ENCODE measurements at places on chromosomes 7 and 10.
A peak's percentile ranks its signal among the peaks of the same experiment; 100 is the strongest.

DNA sequence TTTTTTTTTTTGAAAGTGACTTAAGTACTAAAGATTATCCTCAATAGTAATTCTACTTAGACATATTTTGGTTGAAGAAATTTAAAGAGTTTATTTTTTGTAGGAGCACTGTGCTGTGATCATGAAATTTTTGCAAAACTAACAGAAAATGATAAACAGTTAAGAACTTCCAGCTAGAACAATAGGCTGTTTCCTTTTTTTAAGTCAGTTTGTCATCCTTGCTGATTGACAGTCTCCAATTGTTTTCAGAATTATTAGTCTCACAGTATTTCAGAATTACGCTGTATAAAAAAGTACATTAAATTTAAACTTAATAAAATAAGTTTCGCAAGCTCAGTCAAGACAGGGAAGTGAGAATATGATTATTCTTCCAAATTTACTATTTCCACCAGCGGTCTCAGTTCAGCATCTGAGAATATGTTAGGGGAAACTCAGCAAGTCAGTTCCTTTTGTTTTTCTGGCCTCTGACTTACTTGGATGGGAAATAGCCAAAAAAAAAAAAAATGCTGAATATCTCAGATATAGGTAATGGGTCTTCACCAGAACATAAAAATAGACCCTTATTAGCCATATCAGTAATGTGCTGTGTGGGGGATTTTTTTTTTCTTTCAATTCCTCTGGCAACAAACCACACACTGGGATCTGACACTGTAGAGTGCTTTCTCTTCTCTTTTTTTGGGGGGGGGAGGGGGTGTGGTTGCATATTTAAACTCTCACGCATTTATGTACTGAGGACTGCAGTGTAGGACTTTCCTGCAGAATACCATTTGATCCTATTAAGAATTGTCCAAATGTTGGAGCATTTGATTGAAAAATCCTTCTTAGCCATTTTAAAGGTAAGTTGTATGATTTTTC, at the start of gene CD36:
TSS of gene CD36 (plus strand) at position 732 of the 855 bp plus-strand sequence. CDS start 8,099 bp downstream, outside the sequence.
- no peak for DNase-seq

- no peak for DNase-seq
These were observed 73.9 kb downstream of the AMZ1 start for GRCh38 chr7:2761801-2762497.

DNA sequence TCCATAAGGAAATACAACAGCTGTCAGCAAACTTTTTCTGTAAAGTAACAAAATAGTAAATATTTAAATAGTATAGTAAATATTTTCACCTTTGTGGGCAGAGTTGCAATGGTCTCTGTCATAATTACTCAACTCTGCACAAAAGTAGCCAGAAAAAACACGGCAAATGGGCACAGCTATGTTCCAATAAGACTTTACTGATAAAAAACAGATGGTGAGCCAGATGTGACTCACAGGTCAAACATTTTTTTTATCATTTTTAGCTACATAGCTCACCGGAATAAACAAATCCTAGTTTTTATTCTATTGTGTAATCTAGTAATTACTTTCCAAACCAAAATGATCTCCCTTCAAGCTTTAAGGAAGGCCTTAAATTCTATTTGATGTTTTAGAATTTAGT, 55.3 kb downstream of the NCAPG2 start:
- peak; percentile 19 for DNase-seq

GRCh38 chr10:11706895-11707567, 35.2 kb upstream of the ECHDC3 start:
- no peak for DNase-seq

DNA sequence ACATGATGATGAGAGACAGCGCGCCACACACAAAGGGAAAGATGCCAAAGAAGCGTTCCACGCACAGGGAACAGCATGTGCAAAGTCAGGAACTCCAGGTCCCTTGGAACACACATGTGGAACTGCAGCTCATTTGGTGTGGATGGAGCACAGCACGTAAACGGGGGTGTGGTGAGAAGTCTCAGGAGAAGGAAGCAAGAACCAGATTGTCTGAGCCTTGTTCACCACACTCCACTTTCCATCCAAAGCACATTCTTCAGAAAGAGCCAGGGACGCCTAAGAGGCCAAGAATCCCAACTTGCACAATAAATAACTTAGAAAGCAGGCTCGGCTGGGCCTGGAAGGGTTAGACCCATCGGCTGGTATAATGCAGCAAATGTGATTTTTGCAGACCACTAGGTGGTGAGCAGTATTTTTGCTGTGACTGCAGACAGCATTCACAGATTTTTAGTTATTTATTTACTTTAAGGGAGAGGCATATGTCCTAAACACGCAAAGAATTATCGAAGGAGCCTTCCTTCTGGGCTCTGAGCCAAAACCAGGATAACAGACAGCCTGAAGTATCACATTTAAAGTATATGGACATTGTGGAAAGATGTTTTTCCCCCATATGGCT, 27.9 kb upstream of the ASCC1 start:
- no peak for DNase-seq

DNA sequence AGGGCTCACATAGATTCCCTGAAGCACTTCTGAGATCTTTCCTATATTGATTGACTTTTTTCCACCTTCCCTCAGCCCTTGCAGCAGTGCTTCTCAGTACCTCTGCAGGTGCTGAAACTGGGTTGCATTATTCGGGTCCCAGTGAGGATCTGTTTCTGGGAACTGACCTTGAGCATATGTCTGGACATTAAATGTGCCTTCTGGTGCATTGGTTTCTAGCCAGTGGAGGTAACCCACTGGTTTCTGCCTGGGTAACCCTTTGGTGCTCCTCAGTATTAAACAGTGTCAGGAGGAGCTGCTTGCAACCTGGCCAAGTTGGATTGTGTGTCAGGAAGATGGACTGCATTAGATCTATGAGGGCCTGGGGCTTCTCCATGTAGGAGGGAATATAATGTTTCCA, 213.3 kb upstream of the KCND2 start:
- DNase-seq = no peak

DNA sequence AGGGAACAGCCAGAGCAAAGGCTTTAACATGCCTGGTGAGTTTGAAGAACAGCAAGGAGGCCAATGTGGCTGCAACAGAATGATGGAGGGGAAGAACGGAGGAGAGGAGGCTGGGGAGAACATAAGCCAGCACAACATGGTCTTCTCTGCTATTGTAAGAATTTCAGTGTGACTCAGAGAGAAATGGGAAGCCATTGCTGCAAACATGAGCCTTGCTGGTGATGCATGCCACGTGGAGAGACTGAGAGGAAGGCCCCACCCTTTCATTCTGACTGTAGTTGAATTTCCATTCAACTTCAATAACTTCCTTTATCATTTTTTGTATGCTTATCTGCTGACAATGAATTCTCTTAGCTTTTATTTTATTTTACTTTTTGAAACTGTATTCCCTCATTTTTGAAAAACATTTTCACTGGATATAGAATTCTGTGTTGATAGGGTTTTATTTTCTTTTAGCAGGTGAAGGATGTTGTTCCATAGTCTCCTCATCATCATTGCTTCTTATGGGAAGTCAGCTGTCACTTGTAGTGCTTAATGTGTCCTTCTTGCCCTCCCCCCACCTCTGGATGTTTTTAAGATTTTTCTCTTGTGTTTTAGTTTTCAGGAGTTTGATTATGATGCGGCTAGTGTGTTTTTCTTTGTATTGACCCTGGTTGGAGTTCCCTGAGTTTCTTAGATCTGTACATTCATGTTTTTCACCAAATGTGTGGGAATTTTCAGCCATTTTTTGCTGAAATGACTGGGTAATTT, 46.4 kb upstream of the LEP start:
- no peak for DNase-seq

GRCh38 chr7:39754326-39755120, 131.2 kb downstream of the RALA start:
- no peak for DNase-seq

DNA sequence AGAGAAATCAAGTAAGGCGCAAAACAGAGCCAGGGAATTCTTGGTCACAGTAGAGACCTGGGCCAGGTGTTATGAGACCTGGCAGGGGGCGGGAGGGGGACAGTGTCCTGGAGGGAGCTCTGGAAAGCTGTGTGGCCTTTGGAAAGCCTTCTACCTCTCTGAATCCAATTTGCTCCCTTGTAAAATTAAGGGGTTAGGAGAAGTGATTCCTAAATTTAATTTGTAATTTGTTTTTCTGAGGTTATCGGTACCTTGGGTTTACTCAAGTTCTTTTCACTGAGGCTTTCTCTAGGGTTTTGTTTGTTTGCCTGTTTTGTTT, 920.8 kb downstream of the TYW1 start:
- no peak for DNase-seq

- DNase-seq = no peak
These were observed 59.3 kb upstream of the IL6 start for GRCh38 chr7:22667562-22668239.

- no peak for DNase-seq
These were observed 213.3 kb upstream of the FZD8 start for GRCh38 chr10:35855155-35855947.

DNA sequence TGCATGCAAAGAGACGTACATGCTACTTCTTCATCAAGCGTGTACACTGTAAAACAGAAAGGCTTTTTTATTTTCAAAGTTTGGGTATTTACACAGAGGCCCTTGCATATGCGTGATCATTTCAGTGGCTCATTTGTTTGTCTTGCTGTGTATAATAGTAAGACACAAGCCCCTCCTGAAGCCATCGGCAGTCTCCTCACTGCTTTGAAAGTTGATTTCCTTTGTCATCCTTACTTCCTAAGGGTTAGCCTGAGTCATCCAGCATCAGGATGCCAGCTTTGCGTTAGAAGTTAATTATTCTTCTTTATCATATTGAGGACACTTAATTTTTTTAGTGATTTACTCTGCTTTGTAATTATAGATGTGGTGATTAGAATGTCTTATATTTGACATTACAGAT, 72.5 kb upstream of the CTBP2 start:
- DNase-seq = no peak

DNA sequence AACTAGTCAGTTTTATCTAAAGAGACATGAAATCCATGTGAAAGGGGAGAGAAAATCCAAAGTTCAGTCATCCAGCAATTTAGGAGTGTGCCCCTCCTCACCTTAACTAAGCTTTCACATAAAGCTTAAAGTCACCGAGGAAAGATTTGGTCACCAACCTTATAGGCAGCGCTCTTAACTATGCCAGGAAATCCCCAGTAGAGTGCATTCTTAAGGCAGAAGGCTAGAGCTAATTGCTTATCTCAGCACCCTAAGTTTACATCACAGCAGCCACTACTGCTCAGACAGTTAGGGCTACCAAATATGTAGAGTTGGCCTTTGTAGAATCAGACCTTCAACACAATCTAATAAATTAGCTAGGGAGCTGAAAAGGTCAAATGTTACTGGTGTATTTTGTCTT, 47.9 kb downstream of the MTPN start:
- DNase-seq = no peak

DNA sequence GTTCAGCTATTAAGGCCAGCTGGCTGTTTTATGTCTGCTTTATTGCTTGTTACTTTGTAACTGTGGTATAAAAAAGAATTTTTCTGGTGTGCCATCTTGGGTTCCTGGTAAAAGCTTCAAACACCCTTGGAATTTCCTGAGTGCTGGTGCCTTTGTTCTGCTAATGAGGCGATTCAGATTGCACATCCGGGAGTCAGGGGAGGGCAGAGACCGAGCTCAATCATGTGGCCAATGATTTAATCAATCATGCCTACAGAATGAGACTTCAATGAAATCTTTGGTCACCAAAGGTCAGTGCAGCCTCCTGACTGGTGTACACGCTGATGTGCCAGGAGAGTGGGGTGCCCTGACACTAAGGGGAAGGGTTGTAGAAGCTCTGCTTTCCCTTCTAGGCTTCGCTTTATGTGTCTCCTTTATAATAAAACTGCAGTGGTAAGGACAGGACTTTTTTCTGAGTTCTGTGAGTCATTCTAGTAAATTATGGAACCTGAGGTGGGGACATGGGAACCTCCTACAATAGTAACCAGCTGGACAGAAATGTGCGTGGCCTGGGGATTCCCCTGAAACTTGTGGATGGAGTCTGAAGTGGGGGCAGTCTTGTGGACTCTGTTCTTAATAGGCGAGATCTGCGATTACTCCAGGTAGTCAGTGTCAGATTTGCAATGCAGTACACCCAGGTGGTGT, 69.4 kb upstream of the OGDHL start:
- no peak for DNase-seq

- DNase-seq = no peak
These were observed 3.4 kb downstream of the PRKAG2 start for GRCh38 chr7:151873402-151873965.

GRCh38 chr7:37960483-37960882, 40.0 kb downstream of the EPDR1 start:
- no peak for DNase-seq

DNA sequence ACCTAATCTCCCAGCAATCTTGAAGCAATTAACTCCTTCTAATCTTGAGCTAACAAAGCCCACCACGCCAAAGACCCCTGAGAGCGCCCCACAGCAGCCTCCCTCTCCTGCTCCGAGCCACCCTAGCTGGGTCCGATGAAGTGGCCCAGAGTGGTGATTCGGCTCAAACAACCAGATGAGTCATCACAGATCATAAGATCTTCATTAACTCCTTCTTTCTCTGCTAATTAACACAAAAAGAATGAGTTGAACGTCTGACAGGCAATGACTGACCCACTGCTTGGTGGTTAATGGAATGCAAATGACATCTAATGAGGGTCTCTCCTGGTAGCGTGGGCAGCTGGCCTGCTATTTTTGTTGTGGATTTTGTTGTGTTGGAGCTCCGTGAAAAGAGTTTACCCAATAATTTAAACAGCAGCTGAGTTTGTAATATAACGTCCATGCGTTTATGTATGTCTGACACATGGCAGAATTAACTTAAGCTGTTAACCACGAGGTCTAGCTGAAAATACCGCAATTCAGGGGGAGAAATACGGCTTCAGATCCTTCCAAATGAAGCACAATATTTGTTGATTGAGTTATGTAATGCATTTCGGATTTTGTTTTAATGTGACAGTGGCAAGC, 161.4 kb downstream of the RAB11FIP2 start:
- no peak for DNase-seq

DNA sequence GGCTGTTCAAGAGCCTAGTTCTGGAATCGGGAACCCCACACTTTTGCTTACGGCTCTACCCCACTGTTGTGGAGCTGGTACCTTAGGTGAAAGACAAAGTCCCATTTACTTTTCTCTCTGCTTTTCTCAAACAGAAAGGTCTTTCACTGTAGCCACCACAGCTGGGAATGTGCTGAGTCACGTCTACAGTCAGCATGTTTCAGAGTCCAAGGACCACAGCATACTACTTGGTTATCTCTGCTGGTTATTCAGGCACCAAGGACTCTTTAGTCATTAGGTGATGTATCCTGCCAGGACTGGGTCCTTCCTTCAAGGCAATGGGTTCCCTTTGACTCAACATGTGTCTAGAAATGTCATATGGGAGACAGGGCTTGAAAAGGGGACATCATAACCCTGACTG, 266.8 kb upstream of the STEAP1 start:
- DNase-seq = no peak

Measured in NCI-H1694 (cell line).